ENCODE measurements at places on chromosomes 7 and 10.

DNA sequence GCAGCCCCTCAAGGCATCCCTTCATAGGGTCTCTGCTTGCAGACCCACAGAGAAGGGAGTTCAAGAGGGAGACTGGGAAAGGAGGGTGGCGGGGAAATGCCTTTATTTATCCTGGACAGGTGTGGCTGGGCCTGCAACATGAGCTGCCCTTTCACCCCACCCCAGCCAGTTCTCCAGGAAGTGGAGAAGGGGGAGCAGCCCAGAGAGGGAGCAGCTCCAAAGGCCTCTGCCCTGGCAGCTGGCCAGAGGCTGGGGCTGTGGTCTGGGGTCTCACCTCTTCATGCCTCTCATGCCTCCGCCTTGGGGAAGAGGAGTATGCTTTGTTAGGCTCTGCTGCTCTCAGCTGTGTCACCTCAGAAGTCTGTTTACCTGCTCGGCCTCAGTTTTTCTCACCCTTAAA, 3.1 kb downstream of the LDB3 start:
- DNase-seq, result no peak

- DNase-seq, result no peak
Observed at GRCh38 chr10:132538031-132538789, 623 bp downstream of the INPP5A start.

DNA sequence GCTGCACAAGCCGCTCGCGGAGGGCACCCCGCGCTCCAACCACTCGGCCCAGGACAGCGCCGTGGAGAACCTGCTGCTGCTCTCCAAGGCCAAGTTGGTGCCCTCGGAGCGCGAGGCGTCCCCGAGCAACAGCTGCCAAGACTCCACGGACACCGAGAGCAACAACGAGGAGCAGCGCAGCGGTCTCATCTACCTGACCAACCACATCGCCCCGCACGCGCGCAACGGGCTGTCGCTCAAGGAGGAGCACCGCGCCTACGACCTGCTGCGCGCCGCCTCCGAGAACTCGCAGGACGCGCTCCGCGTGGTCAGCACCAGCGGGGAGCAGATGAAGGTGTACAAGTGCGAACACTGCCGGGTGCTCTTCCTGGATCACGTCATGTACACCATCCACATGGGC, 50.0 kb downstream of the FIGNL1 start:
- no peak for DNase-seq

- no peak for DNase-seq
Observed at GRCh38 chr7:69661342-69661741, 63.1 kb downstream of the AUTS2 start.

GRCh38 chr10:34406463-34407323, 408.4 kb downstream of the PARD3 start:
- no peak for DNase-seq

DNA sequence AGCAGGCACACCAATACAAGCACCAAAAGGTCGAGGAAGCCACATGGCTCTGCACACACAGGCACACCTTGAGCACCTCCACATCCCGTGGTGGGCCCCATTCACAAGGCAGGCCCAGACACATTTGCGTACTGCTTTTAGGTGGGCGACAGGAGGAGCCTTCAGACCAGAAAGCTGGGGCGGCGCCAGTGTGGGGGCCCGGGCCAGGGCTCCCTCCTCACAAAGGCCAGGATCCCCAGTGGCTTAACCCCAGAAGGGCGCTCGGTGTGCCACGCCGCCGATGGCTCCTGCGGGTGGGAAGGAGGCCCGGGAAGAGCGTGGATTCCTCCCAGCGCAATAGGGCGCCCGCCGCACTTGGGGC, 2.8 kb upstream of the SMARCD3 start:
- no peak for DNase-seq

DNA sequence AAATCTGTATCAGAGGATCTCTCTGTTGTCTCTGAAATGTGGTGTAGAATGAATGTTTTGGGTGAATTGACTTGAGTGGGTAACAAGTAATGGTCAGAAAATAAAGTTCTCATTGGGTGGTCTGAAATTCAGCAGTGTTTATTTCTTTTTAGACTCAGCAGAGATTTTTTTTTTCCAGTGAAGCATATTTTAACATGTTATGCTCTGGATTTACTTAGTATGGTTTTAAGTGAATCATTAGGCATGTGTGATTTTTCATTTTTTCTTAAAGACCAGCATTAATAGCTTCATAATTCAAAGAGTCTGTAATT, 63.5 kb downstream of the REEP3 start:
- DNase-seq, result no peak

DNA sequence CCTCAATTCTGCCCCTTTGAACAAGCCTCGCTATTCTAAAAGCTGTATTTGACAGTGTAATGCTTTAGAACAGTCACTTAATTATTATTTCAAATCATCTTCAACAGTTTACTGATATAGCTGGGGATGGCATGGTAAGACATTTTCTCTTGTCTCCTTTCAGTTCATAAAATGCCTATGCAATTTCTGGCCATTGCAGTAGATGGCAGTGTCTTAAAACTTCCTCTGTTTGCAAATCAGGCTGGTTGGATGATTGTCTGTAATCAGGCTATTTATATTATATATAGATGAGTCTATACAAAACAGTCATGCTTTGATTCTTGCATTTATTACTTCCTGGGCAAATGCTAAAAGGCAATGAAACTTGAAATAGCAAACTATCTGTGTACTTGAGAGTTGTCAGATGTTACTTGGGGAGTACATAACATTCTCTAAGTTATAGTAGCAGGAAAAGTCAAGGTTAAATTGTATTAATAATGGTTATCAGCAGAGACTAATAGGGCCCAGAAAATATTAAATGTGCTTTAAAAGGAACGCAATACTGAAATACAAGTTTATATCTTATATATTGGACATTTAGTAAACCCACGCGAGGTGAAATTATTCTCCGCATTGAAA, 55.5 kb upstream of the LHFPL3 start:
- peak; percentile 55 for DNase-seq

DNA sequence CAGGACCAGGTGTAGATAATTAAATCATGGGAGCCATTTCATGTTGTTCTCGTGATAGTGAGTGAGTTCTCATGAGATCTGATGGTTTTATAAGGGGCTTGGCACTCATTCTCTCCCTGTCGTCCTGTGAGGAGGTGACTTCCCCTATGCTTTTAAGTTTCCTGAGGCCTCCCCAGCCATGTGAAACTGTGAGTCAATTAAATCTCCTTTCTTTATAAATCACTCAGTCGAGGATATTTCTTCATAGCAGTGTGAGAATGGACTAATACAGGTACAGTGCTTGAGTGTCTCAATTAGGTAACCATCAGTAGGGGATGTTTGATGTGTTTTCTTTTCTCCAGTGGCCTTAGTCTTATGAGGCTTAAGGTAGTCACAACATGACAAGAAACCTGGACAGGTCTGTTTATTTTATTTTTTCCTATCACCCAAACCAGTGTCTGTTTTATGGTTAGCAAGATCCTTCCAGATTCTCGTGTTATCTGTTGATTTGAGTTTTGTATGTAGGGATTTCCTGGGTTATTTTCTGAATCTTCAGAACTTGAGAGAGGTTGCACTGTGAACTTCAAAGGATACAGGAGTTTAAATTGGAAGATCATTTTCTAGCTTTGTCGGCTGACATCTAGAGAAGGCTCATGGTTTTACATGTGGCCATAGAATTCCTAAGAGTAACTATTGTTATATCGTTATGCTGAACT, 32.1 kb downstream of the UMAD1 start:
- DNase-seq, result no peak

GRCh38 chr7:101167645-101168411, 2.5 kb upstream of the VGF start:
- no peak for DNase-seq

- no peak for DNase-seq
Observed at GRCh38 chr7:31123726-31124125, 71.6 kb downstream of the ADCYAP1R1 start.

DNA sequence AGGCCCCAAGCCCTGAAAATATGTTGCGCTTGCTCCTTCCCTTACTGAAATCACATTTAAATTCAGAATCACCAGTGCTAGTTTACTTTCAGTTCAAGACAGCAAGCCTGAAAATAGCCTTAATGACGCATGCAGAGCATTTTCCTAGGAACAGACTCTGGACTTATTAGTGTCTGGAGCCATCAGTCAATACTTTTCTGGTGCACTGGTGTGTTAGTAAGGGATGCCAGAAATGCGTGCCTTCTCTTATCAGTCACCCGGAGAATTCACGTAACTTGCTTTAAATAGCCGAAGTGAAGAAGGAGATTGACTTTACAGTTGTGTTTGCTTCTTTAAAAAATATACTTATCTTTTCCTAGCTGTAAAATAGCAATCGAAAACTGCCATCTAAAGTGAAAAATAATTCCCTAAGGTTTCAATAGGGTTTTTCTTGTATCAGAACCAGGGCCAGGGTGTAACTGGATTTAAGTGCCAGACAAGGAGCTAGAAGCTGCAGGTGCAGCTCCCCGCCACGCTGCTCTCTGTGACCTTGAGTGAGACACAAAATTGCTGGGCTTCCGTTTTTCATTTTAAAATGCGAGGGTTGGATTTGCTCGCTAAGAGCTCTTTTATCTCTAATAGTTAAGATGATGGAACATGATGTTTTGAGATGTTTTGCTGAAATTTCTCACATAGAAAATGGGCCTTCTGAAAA, 177.8 kb downstream of the NSUN6 start:
- DNase-seq, result no peak

DNA sequence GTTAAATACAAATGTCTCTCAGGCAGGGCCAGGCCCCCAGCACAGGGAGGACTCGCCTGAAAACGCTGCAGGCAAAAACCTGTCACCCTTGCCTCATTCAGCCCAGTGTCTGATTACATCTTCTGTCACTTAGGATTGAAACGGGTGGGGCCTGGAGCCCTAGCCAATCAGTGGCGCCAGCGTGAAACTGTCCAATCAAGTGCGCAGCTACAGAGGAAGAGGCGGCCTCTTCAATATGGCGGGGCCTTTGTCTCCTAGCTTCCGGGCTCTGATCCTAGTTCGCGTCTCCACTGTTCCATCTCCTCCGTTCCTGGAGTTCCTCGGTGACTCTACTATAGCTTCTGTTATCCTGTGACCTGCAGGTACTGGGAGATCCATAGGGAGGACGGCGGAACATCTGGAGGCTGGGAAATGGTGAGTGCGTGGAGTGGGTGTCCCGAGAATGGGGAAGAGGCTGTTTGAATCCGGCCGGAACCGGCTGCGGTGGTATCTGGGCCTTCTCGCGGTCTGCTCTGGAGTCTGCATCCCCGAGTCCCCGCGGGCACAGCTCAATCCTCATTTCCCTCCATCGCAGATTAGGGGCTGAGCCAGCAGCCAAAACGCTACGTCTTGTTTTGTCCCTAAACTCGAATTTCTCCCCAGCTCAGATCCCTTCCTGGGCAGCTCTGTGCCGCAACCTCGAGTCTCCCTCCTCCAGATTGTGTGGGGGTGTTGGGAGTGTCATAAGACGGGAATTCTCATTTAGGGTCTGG, at the start of gene ZNF736:
ZNF736 (plus strand) TSS at position 222 of the 752 bp plus-strand sequence; CDS start at position 412, 190 bp downstream.
- DNase-seq, result no peak
